Stimulated activated CD4-positive, alpha-beta T cell treated with anti-CD3 and anti-CD28 coated beads, TNF-alpha, amount 100 ng/mL, for 1 hour (primary cell): ENCODE measurements at places on chromosomes 2 and 18.

DNA sequence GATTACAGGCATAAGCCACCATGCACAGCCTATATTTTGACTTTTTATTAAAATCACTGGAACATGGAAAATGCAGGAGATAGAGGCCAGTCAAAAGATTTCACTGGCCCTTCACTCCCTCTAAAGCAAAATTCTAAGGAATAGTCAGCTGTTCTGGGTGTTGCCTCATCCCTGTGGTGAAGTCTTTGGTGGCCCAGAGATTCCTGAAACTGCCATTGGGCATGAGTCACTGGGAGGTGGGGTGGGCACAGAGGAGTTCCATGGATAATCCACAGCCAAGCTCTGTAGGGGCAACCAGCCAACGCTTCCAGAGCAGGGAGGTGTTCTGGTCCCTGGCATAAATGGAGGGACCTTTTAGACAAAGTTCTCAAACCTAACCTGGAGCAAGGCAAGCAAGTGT is 89.7 kb upstream of the TTC39C start:
- DNase-seq, result no peak

- no peak for DNase-seq
Observed at GRCh38 chr2:165070076-165070475, 114.8 kb upstream of the SLC38A11 start.

DNA sequence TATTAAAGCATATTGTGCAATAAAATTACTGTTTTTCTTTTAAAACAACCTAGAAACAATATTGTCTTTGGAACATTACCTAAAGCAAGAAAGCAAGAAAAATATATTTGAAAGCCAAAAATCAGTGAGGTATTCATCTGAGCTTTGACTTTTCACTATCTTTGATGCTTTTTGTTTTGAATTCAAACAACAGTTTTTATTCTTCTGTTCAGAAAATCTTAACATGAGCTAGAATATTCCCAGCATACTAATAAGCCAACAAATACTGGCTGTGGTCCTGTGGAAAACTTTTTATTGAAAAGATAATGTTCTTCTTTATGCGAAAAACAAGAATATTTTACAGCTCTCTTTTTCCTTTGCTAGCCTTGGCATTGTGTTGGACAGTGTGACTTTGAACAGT is 19.8 kb downstream of the FAM171B start:
- DNase-seq, result no peak

DNA sequence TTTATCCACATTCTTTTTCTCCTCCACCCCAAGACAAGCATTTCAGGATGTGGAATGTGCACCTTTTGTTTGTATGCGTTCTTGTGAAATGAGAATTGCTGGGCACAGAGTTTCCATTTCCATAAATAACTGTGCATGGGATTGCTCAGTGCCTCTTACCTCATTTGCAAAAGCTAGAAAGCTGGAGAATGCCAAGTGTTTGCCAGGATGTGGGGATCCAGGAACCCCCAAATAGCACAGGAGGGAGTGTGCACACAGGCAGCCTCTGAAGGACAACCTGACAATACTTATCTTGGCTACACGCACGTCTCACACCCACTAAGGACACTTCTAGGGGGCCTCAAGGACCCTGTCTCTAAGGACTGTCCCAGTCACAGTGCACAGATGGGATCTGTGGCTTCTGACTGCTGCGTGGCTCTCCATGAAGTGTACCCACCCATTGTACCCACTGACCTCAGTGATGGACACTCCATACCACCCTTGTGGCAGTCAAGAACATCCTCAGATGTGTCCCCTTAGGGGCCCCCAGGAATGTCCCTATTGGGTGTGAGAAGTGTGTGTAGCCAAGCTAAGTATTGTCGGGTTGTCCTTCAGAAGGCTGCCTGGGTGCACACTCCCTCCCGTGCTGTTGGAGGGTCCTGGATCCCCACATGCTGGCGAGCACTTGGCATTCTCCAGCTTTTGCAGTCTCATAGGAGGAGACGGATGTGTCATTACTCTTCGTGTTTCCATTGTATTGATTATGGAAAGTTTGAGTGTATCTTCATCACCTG is 38.4 kb downstream of the CAPN13 start:
- DNase-seq, result no peak

DNA sequence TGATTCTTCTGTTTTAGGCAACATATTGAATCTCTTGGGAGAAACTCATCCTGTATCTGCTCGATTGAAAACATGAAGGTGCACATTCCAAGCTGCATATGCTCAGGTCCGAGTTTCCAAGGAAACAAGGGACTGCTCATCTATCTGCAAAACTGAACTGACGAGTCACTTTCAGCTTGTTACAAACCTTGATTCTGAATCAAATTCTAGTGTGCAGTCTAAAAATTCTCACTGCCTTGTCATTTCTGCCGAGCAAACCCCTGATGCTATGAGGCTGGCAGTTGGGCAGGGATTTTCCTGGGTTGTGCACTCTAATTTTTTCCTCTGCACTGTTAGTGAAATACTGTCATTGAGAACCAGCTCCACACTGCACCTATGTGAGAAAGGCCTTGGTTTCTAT is 101.3 kb upstream of the ETAA1 start:
- no peak for DNase-seq

GRCh38 chr2:46275995-46276394 is 21.2 kb upstream of the EPAS1 start:
- DNase-seq, result no peak

- DNase-seq, result no peak
Observed at GRCh38 chr2:126635281-126635680, 20.7 kb upstream of the GYPC start.

DNA sequence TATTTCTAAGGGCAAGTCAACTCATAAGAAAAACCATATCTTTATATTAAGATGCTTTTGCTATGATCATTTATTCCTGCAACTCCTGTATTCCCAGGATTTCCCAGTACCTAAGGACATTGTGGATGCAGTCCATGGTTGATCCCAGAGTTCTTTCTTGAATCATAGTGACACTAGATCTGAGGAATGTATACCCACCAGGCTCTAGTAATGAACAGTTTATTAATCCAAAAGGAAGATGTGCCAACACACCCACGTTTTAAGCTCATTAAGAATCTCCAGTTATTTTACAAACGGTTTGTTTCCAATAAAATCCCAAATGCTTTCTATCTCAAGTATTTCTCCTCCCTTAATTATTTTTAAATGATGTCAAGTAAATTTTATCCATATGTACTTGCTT is 210.8 kb upstream of the ZEB2 start:
- DNase-seq, result no peak

GRCh38 chr2:85697096-85697495 is 2.9 kb downstream of the GNLY start:
- DNase-seq, result no peak

GRCh38 chr18:33700513-33700976 is 122.5 kb downstream of the ASXL3 start:
- no peak for DNase-seq

DNA sequence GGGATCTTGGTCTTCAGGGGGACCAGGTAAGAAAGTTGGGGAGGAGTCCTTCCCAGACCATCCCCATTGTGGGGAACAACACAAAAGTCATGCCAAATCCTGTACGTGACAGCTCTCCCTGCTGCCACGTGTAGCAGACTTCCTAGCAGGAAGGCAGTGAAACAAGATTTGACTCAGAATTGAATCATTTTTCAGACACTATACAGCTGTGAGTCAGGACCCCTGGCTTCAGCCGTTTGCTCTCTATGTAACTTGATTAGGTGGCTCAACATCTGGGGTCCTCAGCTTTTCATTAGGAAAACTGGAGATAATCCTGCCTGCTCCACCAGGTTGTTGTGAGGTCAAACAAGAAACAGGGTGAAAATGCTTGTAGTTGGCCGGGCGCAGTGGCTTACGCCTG is 32.9 kb upstream of the PDCL3 start:
- no peak for DNase-seq

DNA sequence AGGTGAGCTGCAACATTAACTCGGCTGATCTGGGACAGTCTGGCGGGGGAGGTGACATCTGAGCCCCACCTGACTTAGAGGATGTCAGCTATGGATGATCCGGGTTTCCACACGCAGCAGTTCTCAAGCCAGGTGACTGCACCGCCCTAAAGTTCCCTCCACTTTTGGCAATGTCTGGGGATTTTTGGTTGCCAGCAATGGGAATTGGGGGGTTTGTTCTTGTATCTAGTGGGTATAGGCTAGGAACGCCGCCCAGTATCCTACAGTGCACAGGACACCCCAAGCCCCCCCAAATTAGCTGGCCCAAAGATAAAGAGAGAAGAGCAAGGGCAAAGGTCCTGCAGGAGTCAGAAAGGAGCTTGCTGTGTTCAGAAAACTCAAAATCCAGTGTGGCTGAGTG is 544 bp upstream of the AGFG1 start:
- no peak for DNase-seq

DNA sequence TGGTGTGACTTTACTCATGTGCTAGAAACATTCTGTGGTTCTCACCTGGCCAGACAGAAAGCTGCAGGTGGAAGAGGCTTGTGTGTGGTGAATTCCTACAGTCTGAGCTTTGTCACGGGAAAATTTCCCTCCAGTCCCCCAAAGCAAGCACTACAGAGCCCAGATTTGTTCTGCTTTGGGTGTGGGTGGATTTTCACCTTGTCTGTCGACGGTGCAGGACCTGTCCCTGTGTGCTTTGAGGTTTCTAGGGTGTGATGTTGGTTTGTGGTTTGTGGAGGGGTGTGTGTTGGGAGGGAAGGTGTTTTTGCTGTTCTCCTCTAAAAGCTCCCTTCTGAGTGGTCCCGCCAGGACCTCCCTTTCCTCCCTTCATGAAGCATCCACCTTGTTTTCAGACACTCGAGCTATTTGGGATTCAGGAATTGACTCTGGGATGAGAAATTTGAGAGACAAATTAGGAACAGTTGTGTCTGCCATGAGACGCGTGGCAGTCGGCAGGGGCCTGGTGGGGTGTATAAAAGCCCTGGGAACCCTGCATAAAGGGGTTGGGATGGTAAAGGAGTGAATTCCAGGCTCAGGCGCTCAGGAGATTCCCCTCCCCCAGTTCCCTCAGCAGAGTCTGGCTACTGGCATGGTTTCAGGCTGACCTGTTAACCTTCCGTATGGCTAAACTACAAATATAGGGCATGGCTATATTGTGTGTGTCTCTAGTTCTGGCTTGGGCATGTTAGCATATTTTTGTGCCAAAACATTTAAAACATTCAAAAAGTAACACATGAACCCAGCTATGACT is 65.5 kb downstream of the DGKD start:
- DNase-seq, result no peak

- no peak for DNase-seq
Observed at GRCh38 chr2:189439342-189439741, 1.9 kb upstream of the WDR75 start.

GRCh38 chr2:436205-436604 is 148.3 kb upstream of the ALKAL2 start:
- no peak for DNase-seq

DNA sequence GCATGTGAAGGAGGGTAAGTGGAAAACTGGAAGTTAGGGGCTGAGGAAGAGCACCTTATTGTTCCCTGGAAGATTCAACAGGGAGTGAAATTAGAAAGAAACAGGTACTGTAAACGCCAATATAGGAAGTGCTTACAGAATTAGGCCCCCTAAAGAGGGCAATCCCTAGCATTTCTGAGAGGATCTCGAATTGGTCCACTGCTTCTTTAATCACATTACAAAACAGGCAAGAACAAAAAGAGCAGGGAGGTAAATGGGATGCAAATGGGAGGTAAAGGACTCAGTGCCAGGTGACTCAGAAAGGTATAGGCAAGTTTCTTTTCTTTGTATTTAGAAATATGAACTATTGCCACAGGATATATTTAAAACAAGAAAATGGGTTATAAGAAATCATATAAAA is 116.4 kb upstream of the FANCL start:
- DNase-seq, result no peak

DNA sequence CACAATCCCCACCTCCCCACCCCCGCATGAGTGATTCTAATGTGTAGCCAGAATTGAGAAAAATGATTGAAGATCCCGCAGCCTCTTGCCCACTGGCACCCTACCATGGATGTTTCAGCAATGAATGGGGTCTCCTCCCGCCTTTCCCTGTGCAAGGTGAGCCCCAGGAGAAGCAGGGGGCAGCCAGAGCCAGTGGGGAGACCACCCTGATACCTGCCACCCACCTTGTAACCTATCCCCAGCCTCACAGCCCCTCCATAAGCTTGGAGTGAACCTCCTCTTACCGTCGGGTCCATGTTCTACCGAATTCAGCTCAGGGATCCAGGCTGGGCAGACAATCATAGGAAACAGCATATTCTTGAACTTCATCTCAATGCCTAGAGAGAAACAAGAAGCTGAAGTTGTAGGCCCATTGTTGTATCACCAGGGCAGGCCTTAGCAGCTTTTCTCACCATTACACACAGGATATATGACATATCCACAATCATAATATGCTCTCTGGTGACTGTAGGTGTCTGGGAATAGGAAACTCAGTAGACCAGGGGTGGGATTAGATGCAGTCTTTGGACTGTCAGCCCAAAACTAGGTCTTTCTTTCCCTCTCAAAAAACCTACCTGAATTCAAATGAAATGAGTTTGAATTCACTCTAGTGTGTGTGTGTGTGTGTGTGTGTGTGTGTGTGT is 30.9 kb downstream of the XDH start:
- no peak for DNase-seq

DNA sequence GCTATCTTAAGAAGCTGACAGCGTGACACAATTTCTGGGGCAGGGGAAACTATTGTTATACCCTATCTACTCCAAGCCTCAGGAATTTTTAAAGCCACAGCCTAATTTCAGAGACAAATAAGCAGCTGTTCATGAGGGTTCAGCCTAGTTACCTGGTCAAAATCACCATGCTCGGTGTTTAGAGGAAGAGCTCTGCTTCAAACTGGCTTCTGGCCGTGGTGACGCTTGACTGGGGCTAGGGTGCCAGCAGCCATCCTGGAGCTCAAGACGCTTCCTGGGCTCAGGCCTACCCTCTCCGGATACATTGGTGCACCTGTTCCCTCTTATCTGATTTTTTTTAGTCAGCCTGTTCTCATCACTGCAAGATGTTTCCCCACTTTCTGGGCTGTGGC is 41.7 kb downstream of the FRZB start:
- no peak for DNase-seq

GRCh38 chr2:23423062-23423872 is 38.3 kb downstream of the KLHL29 start:
- no peak for DNase-seq

GRCh38 chr2:96153291-96153713 is 8.1 kb upstream of the DUSP2 start:
- no peak for DNase-seq

- no peak for DNase-seq
Observed at GRCh38 chr2:157793053-157793612, 83.0 kb downstream of the ACVR1 start.

DNA sequence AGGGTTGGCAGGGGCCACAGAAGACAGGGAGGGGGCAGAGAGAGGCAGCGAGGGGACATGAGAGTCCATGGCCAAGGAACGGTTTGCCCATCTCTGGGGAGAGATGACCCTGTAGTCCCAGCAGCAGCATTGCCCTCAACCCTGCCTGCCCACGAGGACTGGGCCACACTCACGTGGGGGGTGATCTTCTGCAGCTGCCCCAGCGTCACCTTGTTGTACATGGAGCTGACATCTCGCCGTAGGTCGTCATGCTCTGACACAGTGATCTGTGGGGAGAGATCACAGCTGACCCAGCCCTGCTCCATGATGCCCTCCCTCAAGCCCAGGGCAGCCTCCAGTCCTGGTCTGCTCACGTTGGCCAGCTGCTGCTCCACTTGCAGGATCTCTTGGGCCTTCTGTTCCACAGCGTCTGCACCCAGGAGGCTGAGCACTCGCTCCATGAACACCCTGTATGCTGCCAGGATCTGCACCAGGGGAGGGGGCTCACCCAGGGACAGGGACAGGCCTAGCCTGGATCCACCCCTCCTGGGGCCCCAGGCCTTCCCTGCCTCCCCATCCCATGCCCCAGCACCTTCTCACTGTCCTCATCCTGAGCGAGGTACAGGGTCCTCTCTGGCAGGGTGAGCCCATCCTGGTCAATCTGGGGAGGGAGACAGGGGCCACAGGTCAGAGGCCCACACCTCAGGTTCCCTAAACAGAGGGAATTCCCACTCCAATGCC is 2.8 kb downstream of the ECEL1 start:
- DNase-seq, result no peak
